ENCODE measurements at places on chromosomes 2 and 18.
A peak's percentile ranks its signal among the peaks of the same experiment; 100 is the strongest.

GRCh38 chr18:48889981-48890762 is 60.6 kb downstream of the SMAD7 start:
- DNase-seq, result no peak

DNA sequence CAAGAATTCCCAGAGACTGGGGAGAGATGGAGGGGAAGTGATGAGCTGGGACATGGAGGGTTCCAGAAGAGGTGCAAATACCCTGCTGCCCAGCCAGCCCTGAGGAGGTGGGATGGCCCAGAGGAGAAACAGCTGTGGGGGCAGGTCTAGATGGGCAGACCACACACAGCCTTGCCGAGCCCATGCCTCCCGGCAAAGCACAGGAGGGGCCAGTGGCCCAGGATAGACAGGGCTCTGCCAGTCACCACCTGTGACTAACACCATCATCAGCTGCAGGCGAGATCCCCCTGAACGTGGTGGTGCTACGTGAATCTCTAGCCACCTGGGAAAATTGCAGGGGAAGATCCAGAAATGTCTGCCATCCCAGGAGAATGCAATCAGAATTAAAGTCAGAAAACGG is 39.4 kb downstream of the SCTR start:
- DNase-seq, result no peak

GRCh38 chr2:6911721-6912120 is 5.5 kb upstream of the RNF144A start:
- no peak for DNase-seq

DNA sequence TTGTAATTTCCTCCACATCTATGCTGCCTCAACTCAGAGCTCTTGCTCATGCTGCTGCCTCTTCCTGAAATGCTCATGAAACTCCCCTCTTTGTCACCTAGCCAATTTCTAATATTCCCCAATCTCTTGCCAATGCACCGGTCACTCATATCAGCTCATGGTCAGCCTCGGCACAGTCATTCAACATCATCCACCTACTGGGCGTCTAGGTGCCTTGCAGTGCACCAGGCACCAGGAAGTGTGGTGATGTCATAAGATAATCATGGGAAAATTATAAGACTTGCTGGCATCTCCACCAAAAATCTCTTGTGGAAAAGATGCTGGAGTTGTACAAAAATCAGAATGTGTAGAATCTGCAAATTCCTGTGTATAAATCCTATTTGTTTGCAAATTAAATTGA is 52.6 kb upstream of the RAB27B start:
- DNase-seq, result no peak

GRCh38 chr2:164386231-164386630 is 235.1 kb downstream of the GRB14 start:
- no peak for DNase-seq

DNA sequence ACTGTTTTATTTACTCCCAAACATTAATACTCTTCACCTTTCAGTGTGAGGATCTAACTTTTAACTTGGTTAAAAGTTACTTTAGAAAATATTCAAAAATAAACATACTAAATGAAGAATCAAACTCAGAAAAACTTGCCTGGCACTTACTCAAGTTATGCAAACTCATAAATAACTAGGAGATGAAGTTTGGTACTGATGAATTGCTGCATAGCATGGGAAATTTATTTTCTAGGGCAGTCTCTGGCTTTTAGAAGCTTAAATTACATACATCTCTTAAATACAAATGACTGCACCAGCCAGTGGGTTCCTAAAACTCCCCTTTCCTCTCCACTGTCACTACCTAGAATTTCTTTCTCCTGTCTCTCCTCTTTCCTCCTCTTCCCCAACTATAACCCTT is 46.7 kb upstream of the CREB1 start:
- DNase-seq, result no peak

DNA sequence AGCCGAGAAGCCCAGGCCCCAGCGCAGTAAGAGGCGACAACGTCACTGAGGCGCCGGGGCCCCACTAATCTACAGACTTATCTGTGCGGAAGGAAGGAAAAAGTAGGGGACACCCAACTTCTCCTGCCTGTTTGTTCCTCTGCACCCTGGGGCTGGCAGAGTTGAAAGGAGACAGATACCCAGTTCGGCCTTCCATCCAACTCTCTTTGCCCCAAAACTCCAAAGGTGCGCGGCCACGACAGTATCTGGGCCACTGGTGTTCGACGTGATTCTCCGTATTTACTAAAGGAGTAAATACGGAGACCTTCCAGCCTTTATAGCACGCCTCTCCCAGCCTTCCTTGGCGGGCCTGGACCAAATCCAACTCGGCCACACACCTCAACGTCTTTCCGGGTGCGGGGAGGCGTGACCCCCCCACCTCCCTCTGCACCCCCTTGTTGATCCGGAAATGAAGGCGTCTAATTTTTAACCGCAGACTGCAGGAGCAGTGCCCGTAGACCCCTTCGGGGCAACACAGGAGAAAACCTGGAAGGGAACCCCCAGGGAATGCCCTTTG is 1.6 kb downstream of the SMAD7 start:
- DNase-seq, result peak; percentile 55

DNA sequence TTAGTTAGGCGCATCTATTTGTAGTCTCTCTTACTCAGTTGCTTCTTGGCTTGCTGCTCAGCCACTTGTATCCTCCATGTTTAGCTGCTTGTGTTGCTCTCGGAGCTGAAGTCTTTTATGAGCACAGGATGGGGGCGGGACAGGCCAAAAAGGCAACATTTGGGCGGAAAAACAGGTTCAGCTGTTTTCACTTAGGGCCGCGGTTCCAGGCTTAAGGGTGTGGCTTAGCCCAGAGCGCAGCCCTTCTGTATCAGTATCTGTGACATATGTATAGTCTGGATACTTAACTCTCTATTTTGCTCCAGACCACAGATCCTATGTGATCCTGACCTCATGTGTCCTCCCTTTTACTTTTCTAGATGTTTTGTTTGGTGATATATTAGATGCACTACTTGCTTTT is 763.5 kb downstream of the SUCLG1 start:
- no peak for DNase-seq

DNA sequence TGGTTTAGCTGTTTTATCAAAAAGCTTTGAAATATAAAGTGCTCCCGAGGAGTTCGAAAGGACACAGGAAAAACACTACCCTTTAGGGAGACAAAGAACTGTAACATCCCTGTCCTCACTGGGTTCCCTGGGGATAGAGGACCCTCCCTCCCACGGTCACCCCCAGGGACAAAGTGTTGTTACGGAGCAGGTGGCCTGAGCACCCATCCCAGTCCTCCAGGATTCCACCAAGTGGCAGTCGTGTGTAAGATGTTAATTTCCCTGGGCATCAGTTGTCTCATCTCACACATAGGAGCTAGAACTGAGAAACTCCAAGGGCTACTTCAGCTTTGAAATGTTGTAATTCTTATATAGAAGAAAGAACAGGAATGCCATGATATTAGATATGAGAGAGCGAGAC is 137.7 kb downstream of the ALK start:
- DNase-seq, result no peak

GRCh38 chr2:133711201-133711600 is 142.9 kb upstream of the NCKAP5 start:
- DNase-seq, result no peak

DNA sequence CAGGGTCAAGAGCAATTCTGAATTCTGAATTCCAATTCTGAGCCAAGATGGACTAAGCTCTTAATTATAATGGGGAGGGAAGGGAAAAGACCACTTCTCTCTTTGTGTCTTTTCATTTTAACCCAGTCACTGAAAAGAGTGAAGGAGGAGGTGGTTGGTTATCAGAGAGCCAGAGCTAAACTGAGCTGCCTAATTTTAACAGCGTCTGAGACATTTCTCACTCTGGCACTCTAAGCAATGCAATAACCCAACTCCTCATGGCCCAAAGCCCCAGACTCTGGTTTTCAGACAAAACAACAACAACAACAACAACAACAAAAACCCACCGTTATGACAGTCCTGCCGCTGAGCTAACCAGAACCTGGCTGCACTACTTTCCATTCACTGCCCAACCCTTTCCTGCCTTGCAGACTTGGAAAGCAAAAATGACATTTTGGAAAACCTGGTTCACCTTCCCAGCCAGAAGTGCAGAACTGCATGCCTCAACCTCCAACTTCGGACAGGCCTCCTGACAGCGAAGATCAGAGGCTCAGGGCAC is 1.0 kb downstream of the CHST10 start:
- no peak for DNase-seq

- no peak for DNase-seq
Measured at GRCh38 chr2:15733867-15734673, 142.4 kb downstream of the DDX1 start.

Measured in activated gamma-delta T cell treated with Interleukin-2 at 50 U/mL for 16 hours (primary cell).